ENCODE measurements at places on chromosomes 13 and 19. TPM values are rescaled to one million over a fixed set of nuclear protein-coding genes. Genes with fewer than 3 reads are reported as not detected.

The RFPL4AL1 gene
- total RNA-seq: not detected

The SLC25A30 gene
- total RNA-seq: 18.7 TPM

- DNase-seq: no peak
Measured at GRCh38 chr19:46042252-46042883, 1.6 kb upstream of the IGFL4 start.

The MCF2L gene
- 49.2 TPM for total RNA-seq

DNA sequence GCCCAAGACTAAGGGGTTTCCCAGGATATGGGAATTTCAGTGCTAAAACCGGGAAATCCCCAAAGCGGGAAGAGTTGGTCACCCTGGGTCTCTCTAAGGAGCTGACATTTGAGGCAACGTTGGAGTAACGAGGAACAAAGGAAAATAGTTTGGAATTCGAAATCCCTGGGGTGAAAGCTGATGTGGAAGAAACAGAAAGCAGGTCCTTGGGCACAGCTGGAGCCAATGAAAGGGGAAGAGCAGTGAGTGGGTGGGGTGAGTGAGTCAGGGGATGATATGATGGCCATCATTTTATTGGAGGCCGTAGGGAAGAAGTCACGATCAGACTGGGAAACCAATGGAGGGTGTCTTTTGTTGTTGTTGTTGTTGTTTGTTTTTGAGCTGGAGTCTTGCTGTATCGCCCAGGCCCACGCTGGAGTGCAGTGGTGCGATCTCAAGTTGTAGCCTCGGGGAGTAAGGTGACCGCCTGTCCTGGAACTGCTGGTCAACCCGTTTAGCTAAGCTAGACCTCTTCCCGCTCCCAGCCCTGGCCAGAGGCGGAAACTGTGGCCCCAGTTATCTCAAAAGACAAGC, 3.4 kb upstream of the RFX2 start:
- no peak for DNase-seq

The CEACAM1 gene
- total RNA-seq: 4.6 TPM

DNA sequence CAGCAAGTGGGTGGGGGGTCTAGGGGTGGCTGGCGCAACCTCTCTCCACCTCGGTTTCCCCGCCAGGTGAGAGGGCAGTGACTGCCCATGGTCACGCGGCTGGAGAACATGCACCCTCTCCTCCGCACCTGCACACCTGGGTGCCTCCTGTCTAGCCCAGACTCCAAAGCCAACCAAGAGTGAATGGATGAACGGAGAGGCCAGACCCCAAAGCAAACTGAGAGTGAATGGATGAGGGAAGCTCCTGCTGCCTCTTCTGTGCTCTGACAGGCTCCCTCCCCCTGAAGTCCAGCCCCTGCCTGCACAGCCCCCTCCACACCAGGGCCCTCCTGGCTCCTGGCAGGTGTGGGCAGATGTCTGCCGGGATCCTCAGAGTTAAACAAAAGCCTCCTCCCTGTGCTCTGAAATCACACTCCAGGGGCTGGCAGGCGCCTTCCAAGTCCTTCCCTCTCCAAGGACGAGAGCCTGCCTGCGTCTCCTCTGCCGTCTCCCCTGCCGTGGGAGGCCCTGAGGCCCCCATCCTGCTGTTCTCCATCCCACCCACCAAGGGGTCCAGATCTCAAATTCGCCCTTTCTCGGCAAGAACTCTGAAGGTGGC, 2.2 kb downstream of the SBNO2 start:
- no peak for DNase-seq

The GPI gene
- total RNA-seq: 207 TPM

GRCh38 chr13:26022538-26023292, 29.1 kb downstream of the SHISA2 start:
- DNase-seq: peak; percentile 41

DNA sequence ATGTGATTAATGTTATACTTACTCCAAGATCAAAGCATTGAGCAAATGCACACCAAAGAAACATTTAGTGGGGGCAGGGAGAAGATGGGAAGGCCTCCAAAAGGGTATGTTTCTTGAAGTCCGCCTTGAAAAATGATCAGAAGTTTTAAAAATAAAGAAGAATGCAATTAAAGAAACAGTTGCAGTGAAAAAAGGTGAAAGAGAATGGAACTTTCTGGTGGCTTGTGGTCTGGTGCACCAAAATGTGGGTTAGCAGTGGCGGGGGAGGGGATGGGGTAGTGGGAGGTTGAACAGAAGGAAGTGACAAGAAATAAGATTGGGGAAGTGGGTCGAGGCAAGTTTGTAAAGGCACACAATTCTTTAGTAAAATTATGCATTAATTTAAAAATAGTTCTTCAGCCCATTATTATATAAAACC, 2.5 kb downstream of the LCP1 start:
- DNase-seq: peak; percentile 15

DNA sequence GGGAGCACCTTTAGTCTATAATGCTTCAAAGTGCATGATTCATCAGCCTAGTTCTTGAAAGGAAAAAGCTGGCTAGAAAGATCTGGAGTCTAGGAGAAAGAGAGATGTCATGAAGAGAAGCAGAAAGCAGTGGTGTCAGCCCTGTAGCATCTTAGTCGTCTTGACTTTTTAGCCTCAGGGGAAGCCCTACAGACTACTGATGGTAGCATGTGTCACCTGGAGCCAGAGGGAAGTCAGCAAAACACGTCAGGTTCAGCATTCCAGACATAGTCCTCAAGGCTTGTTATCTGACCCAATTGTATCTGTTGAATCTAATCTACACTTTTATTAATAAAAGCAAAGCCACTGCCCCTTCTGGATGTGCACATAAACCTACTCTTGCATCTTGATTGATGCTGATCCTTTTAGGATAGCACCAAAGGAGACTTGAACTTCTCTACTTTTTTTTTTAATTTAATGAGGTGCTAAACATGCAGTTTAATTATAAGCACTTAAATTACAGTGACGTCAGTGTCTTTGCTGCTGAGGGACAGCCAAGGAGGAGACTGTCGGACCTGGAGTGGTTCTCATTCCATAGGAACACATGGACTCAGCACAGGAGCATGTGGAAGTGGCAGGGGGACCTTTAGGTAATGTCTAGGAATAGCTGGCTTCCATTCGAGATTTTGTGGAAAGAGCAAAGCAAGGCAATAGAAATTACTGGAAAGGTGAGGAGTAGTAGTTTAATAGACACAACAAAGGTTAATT, 525.5 kb upstream of the SGCG start:
- no peak for DNase-seq

DNA sequence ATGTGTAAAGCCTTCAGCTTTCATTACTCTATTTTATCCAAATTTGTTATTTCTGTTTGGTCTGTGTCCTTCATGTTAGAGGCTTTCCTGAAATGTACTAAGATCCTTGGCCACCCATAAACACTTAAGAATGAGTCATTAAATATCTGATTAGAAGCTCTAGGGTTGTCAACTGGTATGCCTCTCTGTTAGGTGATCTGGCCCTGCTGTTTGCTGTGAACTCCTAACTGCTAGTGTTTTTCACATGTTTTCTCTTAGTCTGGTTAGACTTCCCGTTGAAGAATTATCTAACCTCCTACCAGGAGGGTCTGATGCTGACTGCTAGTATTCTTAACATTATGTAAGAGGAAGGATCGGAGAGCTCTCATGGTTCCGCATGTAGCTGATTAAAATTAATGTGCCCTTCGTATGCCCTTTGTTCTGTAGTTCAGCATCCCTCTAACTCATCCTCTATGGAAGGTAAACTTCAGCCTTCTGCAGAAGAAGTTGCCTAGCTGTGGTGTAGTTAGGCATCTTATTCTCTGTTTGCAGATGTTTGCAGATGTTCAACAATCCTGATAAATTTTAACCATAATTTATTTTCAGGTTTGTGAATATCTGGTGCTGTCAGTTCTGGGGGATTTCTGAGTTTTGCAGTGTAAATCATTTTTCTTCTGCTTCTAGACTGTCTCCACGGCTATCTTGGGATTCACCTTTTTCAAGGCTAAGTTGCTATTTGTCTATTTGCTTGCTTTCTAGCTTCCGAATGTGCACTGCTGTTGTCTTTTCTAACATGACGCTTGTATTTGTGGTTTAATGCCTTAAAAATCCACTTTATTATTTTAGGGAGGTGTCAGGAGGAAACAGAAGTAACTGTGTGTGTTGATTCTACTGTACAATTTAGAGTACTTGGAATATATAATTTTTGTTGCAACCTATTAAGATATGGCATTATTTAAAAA, 207.2 kb upstream of the SPRY2 start:
- no peak for DNase-seq

GRCh38 chr13:51495316-51495715, 42.5 kb upstream of the INTS6 start:
- no peak for DNase-seq

The CLEC11A gene
- 35.3 TPM for total RNA-seq

GRCh38 chr19:56091066-56091490, 30.0 kb downstream of the ZNF787 start:
- no peak for DNase-seq

DNA sequence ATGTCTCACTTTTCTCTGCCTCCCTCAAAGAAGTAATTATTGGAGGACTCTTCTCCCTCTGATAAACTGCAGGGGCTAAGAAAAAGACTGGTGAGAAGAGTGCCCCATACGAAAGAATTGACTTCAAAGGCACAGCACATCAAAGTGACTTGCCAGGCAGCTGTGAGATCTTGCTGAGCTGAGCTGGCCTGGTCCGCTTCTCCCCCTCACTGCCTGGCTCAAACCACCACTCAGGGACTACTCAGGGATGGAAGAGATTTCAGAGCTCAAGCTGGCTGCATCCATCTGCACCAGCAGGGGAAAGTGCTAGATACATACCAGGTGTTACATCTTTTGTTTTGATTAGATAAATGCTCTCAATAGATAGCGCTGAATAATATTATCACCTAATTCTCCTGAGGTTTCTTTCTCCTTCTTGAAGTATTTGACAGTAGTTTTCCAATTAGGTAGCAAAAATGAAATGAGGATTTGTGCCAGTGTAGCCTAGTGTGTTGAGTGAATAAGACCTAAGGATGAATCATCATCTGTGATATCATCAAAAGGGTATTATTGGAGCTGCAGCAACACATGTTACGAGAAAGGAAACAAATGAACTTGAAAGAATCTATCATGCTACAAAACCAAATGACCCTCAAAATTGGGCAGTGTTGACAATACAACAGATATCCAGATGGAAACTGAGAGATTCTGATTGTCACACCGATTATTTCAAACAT, 379.8 kb downstream of the TBC1D4 start:
- DNase-seq: no peak

- no peak for DNase-seq
Measured at GRCh38 chr19:16274447-16274846, 50.2 kb upstream of the KLF2 start.

- no peak for DNase-seq
Measured at GRCh38 chr19:52889076-52889475, 8.4 kb downstream of the ZNF320 start.

GRCh38 chr13:109897988-109898624, 111.7 kb upstream of the IRS2 start:
- no peak for DNase-seq

GRCh38 chr13:35978607-35979316, 152.4 kb downstream of the DCLK1 start:
- DNase-seq: no peak

GRCh38 chr19:40438284-40438683, 5.9 kb downstream of the SERTAD3 start:
- no peak for DNase-seq

GRCh38 chr13:40433577-40433976, 232.9 kb downstream of the FOXO1 start:
- no peak for DNase-seq

DNA sequence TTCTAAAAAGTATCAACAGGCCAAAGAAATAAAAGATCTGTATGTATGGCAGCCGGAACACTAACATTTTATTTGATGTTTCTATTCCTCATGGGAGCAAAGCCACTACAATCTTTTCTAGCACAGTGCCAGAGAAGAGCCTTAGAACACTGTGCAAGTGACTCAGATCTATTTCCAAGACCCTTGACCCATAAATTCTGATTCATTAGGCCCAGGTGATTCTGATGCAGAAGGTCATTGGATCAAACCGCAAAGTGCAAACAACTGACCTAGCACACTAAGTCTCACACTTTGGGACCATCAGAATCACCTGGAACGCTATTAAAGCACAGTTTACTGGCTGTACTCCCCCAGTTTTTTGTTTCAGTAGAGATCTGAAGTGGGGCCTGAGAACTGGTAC, 87.6 kb downstream of the MYCBP2 start:
- DNase-seq: no peak

DNA sequence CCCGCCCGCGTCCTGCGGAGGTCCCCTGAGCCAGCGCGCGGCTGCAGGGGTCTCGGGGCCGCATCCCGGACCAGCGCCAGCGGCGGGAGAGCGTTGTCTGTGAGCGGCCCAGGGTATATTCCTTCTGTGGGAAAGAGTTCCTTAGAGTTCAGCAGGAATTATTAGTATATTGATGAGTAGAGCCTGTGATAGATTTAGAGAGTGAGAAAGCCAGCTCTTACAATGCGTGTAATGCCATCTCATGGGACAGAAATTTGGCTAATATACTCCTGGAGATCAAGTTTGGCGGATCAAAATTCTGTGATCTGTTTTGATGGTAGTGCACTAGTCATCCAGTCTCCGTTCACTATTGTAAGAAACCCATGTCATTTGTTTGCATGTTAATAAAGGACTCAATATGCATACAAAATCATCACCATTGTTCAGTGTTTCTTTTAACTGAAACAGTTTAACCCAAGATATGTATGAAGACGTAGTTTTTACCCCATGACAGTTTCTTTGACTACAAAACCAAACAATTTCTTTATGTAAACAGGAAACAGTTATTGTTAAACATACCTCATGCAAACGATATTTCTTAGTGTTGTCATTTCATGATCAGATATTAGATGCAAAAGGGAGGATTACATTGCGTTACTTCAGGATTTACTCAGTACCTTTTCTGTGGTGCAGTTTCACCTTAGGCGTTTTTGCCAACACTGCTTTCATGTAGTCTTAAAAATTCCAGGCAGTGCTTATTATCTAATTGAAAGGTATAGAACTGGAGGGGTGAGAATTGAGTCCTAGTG, 9.9 kb downstream of the TNFRSF19 start:
- DNase-seq: no peak

The METTL21C gene
- total RNA-seq: not detected

The SERTAD1 gene
- total RNA-seq: 42.3 TPM

GRCh38 chr19:45587873-45588272, 3.3 kb upstream of the OPA3 start:
- no peak for DNase-seq

GRCh38 chr13:28747851-28748250, 29.1 kb upstream of the SLC46A3 start:
- DNase-seq: no peak

DNA sequence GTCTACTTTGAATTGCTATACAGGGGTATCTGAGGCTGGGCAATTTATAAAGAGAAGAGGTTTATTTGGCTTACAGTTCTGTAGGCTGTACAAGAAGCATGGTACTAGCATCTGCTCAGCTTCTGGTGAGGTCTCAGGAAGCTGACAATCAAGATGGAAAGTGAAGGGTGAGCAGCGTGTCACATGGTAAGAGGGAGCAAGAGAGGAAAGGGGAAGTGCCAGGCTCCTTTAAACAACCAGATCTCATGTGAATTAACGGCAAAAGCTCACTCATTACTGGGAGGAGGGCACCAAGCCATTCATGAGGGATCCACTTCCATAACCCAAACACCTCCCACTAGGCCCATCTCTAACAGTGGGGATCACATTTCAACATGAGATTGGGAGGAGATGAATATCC, 222.4 kb downstream of the TDRD3 start:
- DNase-seq: no peak

Data from thoracic aorta (tissue), 2 donors.